Daoy (cell line): ENCODE measurements at places on chromosomes 7 and 10.

- no peak for DNase-seq
Observed at GRCh38 chr10:32347363-32348022, 535 bp upstream of the EPC1 start.

GRCh38 chr7:106792233-106792926 lies 72.7 kb upstream of the PIK3CG start:
- no peak for DNase-seq

DNA sequence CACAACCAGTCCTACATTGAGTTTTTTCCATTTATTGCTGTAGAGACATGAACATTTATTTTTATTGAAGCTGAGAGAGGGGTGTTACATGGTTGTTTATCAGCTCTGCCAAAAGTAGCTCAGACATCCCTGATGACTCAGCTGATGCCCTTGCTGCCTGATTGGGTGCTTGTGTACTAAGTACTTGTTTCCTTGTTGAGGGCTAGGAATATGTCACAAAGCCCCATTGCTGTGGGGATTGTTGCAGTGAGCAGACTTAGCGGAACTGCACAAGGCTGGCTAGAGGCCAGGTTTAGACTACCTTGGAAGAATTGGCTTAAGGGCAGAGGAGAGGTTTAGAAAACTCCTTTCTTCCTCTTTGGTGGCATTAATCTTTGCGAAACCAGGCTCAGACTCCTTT lies 110.6 kb downstream of the AUTS2 start:
- DNase-seq, result peak; percentile 77

DNA sequence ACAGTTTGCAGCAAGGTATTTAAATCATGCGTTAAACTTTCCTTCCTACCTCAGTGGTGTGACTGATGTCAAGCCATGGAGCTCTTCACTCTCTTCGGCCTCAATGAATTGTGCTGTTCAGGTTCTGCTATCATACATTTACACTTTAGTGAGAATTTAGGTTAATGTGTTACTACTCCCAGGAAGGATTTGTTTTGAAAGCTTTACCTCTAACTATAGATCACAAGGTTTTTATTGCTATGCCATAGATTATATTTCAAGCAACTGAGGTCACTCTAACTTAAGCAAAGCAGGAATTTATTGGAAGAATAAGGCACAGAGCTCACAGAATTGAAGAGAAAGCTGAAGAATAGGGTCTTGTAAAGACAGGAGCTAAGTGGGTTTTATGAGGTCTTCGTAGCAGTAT lies 11.0 kb upstream of the ADD3 start:
- no peak for DNase-seq

DNA sequence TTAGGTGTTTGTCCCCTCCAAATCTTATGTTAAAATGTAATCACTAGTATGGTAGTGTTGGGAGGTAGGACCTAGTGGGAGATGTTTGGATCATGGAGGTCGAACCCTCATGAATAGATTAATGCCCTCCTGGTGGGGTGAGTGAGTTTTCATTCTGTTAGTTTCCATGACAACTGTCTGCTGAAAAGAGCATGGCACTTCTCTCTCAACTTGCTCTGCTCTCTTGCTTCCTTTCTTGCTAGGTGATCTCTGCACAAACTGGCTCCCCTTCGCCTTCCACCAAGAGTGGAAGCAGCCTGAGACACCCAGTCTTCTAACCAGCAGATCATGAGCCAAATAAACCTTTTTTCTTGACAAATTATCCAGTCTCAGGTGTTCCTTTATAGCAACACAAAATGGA lies 853.9 kb downstream of the SORCS1 start:
- no peak for DNase-seq

- no peak for DNase-seq
Observed at GRCh38 chr7:44076101-44076895, 6.0 kb downstream of the POLM start.

DNA sequence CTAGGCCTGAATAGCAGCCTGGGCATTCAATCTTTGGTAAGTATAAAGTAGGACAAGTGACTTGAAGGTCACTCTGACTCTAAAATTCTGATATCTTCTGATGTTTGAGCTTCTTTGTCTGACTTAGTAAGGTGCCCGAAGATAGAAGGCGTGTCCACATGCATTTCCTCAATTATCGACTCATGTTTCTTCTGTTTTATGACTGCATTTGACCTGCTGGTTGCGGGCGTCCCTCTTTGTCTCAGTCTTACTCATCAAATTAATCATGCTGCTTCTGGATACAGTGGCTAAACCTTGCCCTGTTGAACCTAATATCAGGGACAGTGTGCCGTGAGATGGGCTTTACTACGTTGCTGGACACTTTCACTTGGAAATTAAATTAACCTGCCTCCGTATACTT lies 534.1 kb downstream of the SDK1 start:
- DNase-seq, result peak; percentile 76

GRCh38 chr10:122190176-122190943 lies 80.7 kb upstream of the BTBD16 start:
- DNase-seq, result no peak

DNA sequence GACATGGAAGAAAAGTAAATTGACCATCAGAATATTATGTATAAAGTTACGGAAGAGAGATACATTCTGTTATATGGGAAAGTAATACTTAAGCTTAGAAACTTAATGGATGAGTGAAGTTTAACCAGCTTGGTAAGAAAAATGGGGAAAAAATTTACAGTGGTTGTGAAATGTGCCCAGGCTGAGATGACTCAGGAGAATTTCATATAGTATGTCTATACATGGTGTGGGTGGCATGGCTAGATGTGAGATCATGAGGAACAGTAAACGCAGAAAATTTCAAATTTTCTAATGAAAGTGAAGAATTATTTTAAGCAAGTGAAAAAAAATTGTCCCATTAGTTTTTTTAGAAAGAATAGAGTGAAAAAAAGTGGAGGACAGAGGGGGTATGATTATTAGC lies 552.5 kb upstream of the SORCS1 start:
- DNase-seq, result no peak

DNA sequence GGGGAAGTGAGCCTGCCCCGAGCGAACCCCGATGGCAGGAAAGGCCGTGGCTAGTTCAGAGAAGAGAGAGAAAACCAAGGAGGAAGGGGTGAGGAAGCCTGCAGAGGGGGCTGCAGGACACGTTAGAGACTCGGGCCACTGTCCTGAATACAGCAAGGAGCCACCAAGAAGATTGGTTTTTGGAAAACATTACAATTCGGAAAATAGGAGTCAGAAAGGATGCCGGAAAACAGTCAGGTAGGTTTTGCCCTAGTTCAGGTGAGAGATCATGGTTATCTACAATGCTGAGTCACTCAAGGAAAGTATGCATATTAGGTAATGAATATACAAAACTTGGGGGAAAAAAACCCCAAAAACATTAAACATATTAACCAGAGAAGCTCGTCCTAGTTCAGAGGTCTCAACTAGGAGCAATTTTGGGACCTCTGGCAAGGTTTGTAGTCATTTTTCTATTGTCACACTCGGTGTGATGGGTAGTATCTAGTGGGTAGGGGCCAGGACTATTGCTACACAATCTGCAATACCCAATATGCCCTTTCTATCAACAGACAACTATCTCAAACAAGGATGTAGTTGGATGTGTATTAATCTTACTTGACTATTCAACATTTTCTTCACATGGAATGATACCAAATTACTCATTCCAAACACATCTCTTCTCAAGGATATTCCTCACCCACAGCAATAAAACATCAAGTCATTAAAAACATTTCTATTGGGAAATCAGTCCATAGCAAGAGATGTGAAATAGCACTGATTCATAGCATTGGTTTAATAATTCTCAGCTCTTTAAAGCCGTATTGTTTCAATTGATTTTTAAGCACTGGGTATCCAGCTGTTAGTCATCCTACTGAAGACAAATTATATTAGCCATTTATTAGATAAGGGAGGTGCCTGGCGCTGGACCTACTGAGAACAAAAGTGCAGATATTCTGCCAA lies 74.4 kb upstream of the RSU1 start:
- peak; percentile 73 for DNase-seq

- DNase-seq, result peak; percentile 86
Observed at GRCh38 chr7:142853739-142854371, 1.0 kb upstream of the EPHB6 start.

DNA sequence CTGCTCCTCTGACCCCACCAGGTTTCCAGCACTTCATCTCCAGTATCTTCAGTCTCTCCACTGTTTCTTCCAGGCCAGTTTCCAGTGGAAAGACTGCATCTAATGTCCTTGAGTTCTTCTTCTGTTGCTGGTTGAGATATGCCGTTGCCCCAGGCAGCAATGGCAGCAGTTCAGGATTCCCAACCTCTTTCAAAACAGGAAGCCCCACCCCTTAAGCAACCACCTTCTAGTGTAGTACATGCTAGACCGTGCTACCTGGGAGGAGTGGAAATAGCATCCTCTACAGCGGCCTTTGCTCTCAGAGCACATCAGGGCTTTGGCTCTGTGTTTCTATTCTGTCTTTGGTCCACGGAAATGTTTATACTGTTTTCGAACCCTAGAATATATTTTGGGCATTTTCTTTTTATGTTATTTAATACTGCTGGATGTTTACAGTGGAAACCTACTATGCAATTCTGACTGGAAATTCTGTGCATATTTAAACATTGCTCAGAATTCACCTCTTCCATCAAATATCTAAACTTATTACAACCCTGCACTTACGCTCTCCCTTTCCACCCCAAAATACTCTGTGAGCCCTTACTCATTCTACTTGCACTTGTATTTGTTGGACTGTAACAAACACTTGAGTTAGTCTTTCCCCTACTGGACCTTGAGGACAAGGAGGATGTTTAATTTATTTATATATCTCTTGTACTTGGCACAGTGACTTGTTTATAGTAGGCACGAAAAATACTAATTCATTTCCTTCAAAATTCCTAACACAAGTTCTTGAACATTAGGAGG lies 8.5 kb upstream of the BPGM start:
- DNase-seq, result no peak

- DNase-seq, result no peak
Observed at GRCh38 chr7:149669121-149669818, 104.1 kb downstream of the ZNF467 start.

DNA sequence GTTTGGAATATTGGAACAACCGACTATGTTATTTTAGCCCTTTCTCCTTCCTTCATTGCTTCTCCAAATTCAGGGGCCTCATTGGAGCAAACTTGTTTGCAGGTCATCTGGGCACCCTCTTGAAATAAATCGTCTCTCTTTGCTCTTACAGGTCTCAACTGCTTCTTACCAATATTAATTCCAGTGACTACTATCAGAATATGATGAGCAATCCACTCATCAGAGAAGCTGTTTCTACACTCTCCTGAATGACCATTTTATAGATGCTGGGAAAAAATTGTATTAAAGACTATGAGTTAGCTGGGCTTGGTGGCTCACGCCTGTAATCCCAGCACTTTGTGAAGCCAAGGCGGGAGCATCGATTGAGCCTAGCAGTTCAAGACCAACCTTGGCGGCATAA lies 12.5 kb upstream of the HNRNPF start:
- DNase-seq, result no peak

DNA sequence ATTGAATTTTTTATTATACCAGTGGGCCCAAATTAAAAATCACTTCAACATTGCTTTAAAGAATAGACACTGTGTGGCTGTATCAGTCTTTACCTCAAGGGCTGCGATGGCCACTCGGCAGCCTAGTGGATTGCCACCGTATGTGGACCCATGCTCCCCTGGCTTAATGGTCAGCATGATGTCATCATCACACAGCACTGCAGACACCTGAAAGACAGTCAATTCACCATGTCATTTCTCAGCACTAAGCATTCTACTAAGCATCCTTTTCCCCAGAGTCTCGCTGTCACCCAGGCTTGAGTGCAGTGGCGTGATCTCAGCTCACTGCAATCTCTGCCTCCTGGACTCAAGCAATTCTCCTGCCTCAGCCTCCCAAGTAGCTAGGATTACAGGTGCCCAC lies 17.1 kb downstream of the OAT start:
- DNase-seq, result no peak

- no peak for DNase-seq
Observed at GRCh38 chr10:77927402-77928246, 1.1 kb upstream of the DLG5 start.

- no peak for DNase-seq
Observed at GRCh38 chr10:93926613-93927012, 32.8 kb downstream of the SLC35G1 start.

- peak; percentile 64 for DNase-seq
Observed at GRCh38 chr7:50262916-50263690, 41.4 kb upstream of the IKZF1 start.

DNA sequence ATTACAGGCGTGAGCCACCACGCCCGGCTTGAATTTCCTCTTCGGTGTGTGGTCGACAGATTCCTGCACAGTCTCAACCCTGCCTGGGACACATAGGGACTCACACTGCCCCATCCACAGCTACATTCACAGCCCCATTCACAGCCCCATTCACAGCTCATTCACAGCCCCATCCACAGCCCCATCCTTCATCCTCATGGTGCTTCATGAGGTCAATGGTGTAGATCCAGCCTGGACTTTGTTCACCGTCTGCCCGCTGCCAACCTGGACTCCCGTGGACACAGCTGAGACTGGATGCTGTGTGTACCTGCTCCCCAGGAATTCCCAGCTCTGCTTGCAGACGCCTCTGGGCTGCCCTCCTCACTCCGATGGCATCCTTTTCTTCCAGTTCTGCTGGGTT lies 5.2 kb downstream of the IDI2 start:
- no peak for DNase-seq

DNA sequence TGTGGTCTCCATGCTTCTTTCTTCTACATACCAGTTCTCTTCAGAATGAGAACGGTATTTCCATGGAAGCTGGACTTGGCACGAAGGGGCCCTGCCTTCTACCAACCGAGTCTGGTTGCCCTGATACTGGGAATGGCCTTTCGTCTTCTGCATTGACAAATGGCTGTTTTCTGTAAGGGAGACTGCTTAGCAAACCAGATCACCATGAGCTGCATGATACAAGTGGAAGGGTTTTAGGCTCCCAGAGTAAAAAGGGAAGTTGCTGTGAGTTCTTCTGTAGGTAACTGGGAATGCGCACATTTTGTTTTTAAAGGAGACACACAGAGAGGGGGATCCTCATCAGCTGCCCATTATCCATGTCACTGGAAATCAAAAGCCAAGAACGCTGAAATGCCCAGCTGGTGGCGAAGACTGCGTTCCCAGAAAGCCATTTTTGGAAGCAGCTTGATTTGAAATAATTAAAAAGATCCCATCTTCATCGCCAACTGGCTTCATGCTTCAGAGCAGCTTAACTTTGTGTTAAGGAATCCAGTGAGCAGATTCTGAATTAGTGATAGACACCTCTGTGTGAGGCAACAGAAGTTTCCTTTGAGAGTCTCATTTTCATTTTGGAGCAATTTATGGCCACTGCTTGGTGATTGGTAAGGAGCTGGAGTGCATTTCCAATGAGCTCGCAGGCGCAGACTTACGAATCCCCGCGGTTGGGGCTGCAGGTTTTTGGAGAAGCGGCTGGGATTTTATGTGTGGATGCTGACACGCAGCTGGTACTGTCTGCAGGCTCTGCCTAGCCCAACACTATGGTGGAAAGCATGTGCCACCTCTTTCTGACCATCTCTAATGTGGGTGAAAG lies 672.7 kb upstream of the FOXK1 start:
- DNase-seq, result no peak
